ENCODE measurements at places on chromosomes 5 and 9.

- no peak for DNase-seq
These were observed 147.6 kb downstream of the ALDH1A1 start for GRCh38 chr9:72805238-72805637.

DNA sequence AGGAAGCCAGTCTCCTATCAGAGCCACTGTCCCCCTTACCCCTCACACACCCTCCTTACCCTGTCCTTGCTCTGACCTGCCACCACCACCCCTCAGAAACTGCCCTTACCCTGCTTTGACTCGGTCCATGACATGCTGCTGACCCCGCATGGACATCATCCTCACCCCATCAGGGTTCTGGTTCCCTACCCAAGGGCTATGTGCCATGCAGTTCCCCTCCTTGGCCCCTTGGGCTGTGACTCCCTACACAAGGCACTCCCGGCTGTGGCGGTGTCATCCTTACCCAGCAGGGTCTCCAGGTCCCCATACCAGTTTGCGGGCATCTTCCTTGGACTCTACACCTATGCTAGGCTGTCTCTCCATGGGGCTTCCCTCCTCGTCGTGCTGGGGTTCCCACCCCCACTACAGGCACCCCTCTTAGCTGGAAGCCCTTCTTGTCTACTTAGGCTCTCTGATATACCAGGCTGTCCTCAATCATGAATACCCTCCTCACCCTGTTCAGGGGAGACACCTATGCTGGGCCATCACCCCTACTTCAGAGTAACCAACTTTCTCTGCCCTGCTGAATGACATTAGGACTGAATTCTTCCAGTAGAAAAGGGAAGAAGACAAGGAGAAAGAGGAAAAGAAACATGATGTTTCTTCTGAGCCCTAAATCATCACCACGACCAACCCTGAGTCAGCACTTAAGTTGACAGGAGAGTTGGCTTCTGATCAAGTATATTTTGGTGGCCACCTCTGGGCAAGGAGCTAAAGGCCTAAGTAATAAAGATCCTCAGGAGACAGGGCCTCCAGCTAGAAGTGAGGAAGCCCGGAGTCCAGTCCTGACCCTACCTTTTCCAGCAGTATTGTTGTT, 115.2 kb downstream of the GCNT1 start:
- no peak for DNase-seq

DNA sequence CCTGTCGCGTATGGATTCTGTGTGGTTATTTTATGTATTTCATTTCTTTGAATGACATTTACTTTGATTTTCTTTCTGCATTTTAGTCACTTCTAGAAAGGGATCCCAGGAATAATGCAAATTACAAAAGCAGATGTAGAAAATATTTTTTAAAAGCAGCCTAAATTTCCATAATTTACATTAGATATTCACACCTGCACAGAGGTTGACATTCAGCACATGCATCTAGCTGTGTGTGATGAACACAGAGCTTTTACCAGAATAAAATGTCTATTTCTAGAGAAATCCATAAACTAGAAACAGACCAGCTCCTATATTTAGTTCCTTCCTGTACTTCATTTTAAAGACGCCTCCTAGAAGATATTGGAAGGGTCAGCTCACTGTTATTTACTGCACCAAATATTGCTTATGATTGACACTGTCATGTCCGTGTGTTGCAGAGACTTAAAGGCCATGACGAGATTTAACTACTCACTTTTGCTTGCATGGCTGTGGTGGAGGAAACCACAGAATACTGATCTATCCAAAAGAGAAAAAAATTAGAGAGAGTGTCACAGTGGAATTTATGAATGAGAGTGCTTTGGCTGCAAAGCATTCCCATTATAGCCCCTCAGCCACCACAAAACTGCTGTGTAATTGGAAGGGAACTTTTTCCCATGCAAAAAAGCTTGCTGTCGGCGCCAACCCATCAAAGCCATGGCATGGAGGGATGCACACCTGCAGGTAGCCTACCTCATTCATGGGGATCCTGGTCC, 58.1 kb downstream of the EBF1 start:
- no peak for DNase-seq

GRCh38 chr5:180313677-180314505, 22.0 kb upstream of the MAPK9 start:
- peak; percentile 62 for DNase-seq

- DNase-seq: no peak
These were observed 64.9 kb upstream of the MVB12B start for GRCh38 chr9:126261584-126262356.

- DNase-seq: no peak
These were observed 94.6 kb downstream of the PHF2 start for GRCh38 chr9:93671020-93671338.

GRCh38 chr5:1874771-1875220, 7.9 kb downstream of the IRX4 start:
- no peak for DNase-seq

- no peak for DNase-seq
These were observed 762 bp upstream of the TCOF1 start for GRCh38 chr5:150356575-150357294.

DNA sequence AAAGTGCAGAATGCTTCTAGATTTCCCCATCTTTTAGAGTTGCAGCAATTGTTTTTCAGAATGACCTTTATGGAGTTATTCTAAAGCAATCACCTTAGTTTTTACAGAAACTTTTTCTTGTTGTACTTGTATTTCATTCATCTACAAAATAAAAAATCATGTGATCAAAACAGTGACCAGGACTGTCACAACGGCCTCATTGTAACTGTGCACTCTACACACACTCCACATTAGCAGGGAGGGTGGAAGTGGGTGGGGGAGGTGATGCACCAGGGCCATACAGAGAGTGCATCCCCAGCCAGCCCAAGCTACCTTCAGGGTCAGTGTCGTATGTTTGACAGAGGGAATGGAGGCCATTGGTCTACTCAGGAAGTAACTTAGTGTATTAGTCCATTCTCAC, 26.9 kb downstream of the EGFLAM start:
- DNase-seq: no peak

DNA sequence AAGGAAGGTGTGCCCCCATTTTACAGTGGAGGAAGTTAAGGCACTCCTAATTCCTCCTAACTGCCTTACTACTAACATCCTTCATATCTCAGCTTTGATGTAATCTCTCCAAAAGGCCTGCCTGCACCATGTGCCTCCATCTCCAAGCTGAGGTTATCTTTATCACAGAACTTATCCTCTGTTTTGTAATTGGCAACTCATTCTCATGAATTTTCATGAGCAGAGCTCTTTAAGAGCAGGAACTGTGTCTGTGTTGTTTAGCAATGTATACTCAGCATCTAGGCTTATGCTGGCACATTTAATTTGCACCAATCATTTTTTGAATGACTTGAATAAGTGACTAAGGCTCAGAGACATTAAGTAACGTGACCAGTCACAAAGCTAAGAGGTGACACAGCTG, 147.9 kb upstream of the VLDLR start:
- DNase-seq: peak; percentile 47

GRCh38 chr5:143836161-143836725, 24.3 kb downstream of the HMHB1 start:
- DNase-seq: no peak

GRCh38 chr5:2879701-2880100, 128.2 kb upstream of the IRX2 start:
- DNase-seq: no peak

- DNase-seq: no peak
These were observed 1.8 kb downstream of the MARCHF6 start for GRCh38 chr5:10355071-10355889.

DNA sequence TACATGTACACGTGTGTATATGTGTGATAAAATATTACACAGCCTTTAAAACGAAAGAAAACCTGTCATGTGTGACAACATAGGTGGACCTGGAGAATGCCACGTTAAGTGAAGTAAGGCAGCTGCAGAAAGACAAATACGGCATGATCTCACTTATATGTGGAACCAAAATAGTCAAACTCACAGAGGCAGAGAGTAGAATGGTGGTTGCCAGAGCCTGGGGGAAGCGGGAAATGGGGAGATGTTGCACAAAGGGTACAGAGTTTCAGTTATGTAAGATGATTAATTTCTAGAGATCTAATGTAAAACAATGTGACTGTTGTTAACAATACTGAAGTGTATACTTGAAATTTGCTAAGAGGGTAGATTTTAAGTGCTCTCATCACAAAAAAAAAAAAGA, 34.8 kb downstream of the ADAMTS12 start:
- no peak for DNase-seq

GRCh38 chr5:140302786-140303639, at the start of gene PFDN1:
Gene PFDN1 (minus strand): TSS chr5:140303101. CDS start chr5:140303073, 28 bp downstream.
- DNase-seq: peak; percentile 89

GRCh38 chr5:137142764-137143605, 356.1 kb downstream of the SPOCK1 start:
- peak; percentile 100 for DNase-seq

- DNase-seq: no peak
These were observed 106.6 kb upstream of the TBCA start for GRCh38 chr5:77882670-77883257.

GRCh38 chr5:100600298-100600994, 65.3 kb downstream of the FAM174A start:
- no peak for DNase-seq

DNA sequence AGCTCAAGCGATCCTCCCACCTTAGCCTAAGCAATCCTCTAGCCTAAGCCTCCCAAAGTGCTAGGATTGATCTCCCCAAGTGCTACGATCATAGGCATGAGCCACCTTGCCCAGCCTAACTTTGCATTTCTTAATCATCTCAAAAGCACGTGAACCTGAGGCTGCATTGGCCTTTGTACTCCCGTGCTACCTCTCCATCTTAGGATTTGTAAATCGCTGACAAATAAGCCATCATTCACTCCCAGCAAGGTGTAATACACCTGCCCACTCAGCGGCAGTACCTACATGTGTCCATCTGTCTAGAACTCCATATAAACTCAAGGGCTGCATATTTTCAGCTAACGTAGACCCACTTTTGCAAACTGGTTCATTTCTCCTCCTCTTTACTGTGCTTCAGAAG, 2.8 kb downstream of the ANKH start:
- no peak for DNase-seq

- DNase-seq: no peak
These were observed 403.4 kb downstream of the MAN2A1 start for GRCh38 chr5:110092955-110093785.

GRCh38 chr5:142873831-142874230, 103.7 kb downstream of the ARHGAP26 start:
- DNase-seq: no peak

GRCh38 chr5:65262649-65263059, 219.1 kb downstream of the ADAMTS6 start:
- peak; percentile 41 for DNase-seq

DNA sequence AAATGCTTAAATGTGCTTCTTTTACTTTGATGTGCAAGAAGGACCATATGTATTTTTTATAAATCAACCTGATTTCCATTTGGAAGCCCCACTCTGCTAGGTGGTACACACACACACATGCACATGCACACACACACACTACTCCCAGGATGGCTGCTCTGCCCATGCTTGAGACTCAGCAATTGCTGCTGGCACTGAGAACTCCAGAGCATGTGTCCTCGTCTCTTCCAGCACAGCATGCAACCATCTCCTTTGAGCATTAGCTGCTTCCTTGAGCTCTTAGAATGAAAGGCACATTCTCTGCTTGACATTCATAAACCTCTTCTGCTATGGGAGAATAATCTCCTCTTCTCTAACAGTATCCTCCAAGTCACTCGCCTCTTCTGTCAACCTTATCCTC, 115.9 kb downstream of the FEM1C start:
- DNase-seq: no peak

- DNase-seq: peak; percentile 75
These were observed 3.8 kb upstream of the NDST1 start for GRCh38 chr5:150503977-150504620.

- no peak for DNase-seq
These were observed 14.1 kb upstream of the OR2S2 start for GRCh38 chr9:35972093-35972492.

GRCh38 chr5:115817386-115817785, 927 bp upstream of the CDO1 start:
- no peak for DNase-seq

- DNase-seq: peak; percentile 75
These were observed 7.5 kb upstream of the RAPGEF1 start for GRCh38 chr9:131747352-131747751.

DNA sequence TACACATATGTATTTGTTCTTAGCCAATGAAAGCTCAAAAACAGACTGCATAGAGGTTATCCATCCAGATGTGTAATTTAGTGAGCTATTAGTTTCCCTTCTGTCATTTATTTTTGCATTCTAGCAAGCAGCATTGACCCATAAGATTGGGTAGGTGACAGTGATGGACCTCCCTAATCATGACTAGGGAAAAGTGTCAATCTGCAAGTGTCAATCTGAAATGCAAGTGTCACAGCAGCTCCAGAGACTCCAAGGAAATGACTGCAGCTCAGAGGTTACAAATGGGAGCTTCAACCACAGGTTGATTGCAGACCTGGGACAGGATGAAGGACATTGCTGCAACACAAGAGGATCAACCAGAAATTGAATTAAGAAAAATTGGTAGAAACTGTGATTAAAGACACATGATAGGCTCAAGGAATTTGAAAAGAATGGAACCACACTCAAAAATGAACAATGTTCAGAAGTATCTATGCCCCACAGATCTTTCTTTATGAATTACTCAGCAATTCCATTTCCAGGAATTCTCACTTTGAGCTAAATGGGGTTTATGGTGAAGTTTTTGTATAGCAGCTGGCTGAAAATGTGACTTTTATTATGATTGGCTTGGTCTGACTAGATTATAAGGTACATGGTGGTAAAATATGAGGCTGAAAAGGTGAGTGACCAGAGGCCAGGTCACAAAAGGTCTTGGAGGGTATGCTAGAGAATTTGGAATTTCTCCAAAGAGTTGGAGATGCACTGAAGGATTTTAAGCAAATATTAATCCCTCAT, 59.6 kb upstream of the HTR4 start:
- DNase-seq: no peak

GRCh38 chr9:96131825-96132224, 170.2 kb downstream of the HSD17B3 start:
- peak; percentile 16 for DNase-seq
